ENCODE measurements at places on chromosomes 6 and 20.

GRCh38 chr6:143098054-143098671, 37.5 kb downstream of the AIG1 start:
- no peak for DNase-seq

- DNase-seq: no peak
Observed at GRCh38 chr6:32830936-32831335, 7.6 kb downstream of the TAP2 start.

DNA sequence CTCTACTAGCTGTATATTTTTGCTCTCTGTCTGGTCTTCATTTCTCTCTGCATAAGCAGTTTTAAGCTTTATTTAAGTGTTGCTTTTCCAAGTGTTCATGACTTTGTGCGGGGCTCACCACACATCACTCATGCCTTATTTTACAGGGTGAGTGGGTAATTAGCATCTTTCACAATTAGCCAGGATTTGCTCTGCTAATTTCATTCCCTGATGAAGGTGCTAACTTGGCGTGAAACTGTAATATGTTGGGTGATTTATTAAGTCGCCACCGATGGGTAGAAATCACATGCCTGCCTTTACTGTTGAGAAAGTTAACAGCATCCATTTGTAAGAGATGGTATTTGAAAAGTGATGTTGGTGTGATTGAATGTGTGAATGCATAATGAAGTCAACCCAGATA, 44.7 kb downstream of the DEFB114 start:
- DNase-seq: no peak

GRCh38 chr6:41939176-41939847, 2.3 kb downstream of the CCND3 start:
- DNase-seq: no peak

- no peak for DNase-seq
Observed at GRCh38 chr20:10928841-10929421, 255.1 kb upstream of the JAG1 start.

- no peak for DNase-seq
Observed at GRCh38 chr6:9527679-9528286, 887.1 kb downstream of the TFAP2A start.

DNA sequence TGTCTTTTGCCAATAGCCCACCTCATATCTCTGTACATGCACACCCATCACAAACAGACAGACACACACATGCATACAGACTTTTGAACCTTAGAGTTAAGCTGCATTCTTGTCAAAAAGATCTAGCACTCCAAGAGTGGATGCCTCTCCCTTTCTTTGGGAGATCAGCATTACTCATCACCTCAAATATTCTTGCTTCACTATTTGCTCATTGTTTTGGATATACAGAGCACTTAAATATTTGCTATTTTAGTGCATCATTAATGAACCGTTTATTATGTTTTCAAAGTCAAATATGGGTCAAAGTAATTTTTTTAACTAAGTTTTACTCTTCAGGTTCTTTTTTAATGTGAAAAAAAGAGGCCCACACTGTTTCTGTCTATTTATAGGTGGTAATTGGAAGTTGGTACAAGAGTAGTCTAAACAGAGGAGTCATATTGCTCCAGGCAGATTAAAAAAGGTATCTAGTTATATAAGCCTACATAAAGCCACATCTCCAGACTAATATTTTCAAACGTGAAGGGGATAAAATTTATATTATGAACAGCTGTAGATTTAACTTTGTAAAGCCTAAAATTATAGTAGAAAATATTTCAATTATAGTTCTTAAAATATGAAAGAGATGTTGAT, 102.6 kb downstream of the FLRT3 start:
- no peak for DNase-seq

DNA sequence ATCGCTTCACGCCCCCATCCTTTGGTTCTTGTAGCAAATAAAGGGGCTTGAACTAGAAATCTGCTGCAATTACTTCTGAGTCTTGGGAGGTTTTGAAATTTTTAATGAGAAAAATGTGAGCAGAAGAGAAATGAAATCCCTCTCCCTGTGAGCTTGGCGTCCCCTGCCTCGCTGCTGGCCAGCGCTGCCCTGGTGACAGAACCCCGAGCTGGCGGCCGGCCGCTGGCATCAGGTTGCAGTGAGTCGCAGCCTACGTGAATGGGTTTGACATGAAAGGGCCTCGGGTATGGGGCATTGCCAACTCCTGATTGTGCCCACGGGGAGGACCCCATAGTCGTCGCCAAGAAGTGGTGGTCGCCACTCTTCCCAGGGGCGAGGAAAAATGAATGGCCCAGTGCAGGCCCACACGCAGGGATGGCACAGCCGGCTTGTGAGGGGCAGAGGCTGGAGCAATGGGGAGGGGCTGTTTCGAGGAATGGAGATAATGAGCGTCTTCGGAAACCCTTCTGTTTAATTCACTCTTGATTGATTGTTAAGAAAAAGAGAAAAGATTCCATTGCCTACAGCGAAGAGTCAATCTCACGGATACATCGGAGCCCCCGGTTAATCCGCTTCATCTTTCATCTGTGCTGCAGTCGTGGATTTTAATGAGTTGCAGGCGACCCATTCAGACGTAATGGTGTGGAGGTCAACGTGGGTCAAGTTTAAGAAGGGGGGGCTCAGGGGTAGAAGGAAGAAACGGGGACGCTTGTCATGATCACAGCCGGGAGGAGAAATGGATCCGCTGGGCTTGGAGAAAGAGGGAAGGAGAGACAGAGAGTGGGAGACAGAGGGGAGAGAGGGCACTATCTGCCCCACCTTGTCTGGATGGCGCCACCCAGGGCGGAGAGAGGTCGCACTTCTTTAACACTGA, 380.1 kb downstream of the THBS2 start:
- DNase-seq: no peak

DNA sequence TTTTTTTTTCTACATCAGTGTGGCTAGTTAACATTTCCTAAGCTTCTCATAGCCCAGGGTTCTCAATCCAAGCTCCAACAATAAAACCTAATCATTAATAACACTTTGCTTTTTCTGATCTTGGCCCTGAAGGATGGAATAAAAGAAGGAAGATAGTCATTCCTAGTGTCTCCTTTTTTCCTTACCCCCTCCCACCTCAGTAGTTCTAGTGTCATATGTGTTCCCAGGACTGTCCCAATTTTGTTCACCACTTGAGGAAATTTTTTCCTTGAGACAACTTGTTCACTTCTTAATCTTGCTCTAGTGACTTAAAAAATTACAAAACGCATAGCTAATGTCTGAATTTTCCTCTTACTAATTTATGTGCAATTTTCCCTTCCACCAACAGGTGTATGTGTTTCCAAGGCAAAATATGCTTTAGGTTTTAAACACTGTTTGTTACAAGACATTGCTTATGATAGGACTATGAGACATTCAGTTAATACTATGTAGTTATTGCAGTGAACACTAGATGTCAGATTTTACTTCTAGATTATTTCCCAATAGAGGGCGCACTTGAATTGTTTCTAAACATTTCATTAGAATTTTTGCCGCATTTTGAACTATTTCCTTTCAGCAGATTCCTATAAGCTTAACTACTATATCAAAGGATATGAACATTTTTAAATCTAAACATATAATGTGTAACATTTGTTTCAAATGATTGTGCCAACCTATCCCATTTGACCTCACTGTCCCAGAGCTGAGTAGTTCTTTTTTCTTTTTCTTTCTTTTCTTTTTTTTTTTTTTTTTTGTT, 18.5 kb upstream of the C6orf141 start:
- DNase-seq: no peak

DNA sequence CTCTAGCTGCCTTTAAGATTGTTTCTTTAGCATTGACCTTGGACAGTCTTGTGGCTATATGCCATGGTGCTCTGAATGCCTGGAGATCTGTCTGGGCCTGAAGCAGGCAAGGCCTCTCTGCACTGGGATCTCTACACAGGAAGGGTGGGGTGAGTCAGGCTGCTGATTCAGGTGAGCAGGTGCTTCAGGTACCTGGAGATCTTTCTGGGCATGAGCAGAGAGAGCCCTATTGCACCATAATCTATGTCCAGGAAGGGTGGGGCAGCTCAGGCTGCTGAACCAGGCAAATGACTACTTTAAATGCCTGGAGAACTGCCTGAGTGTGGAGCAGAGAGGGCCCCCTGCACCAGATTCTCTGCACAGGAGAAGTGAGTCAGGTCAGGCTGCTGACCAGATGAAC, 94.5 kb downstream of the TPBG start:
- DNase-seq: no peak

GRCh38 chr20:56032251-56032650, 26.9 kb upstream of the CBLN4 start:
- DNase-seq: no peak
